ENCODE measurements at places on chromosomes 5 and 9.

DNA sequence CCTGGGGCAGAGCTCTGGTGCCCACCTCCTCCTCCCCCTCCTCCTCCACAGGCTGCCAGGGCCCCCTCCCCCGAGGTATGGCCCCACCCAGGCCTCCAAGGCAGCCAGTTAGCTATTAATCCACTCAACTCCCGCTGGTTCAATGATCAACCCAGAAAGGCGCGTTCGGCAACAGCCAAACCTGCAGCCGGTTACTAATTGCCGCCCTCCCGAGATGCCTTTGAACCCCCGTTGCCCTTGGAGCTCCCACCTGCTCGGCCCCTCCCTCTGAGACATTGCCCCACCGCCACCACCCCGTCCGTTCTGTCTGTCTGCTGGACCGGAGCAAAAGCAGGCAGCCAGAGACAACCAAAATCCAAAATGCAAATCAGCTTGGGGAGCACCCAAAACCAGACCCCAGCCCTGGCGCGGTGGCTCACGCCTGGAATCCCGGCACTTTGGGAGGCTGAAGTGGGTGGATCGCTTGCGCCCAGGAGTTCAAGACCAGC is 25.8 kb downstream of the NOTCH1 start:
- DNase-seq = no peak

- DNase-seq = no peak
Observed at GRCh38 chr5:75523275-75523674, 11.6 kb downstream of the POLK start.

DNA sequence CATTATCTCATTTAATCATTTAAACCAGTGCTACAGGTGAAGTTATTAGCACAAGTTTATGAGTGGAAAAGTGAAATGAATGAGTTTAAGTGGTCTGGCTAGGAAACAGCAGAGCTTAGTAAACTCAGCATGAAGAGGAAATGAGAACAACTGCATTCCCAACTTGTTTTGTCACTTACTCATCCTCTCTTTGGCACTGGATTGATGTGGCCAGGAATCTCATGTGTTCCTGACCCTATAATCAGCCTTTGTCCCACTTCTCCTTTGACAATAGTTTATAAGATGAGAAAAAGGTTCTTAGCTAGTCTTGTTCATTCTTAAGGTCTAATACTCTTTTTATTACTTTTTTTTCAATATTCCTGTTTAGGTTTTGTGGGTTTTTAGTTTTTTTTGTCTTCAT is 559.2 kb upstream of the TLE4 start:
- no peak for DNase-seq

DNA sequence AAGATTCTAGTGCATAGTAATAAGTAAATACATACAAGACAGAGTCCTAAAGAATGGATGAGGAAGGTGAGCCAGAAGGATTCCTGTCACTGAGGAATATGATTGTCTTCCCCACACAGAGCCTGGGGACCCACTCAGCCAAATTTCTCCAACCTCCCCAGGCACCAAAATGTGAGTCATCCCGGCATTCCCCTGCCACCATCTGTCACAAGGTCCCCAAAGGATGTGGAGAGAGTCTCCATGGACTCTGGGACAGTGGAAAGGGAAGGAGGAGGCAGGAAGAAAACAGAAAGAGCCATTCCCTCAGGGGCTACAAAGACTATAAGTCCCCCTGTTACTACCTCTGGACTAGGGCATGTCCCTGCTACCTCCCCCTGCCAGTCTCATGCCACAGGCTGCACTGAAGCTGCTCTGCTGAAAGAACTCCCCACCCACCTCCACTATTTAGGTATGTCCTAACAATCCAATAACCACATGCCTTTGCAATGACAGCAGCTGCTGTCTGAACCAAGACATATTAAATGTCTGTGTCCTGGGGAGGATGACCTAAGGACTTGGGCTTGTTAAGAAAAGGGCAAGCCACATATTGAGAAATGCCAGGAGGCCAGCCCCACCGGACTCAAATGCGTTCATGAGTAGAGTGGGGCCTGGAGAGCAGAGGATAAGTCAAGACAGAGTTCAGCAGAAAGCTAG is 10.7 kb upstream of the OR5C1 start:
- no peak for DNase-seq

GRCh38 chr5:181245427-181246275 is 1.9 kb upstream of the RACK1 start:
- DNase-seq = no peak

DNA sequence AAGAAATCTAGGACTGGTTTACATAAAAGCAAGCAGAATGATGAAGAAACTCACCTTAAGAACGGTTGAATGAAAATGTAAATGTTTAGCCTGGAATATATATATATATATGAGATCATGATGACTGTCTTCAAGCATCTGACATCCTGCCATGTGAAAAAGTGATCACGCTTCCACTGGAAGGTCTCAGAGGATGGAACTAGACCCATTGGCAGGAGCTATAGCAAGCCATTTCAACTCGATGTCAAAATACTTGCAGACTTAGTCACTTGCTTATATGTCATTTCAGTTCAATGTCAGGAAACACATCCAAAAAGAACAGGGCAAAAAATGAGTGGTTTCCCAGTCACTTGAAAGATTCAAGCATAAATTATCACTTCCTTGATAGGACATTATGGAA is 22.2 kb upstream of the TMEM161B start:
- no peak for DNase-seq

DNA sequence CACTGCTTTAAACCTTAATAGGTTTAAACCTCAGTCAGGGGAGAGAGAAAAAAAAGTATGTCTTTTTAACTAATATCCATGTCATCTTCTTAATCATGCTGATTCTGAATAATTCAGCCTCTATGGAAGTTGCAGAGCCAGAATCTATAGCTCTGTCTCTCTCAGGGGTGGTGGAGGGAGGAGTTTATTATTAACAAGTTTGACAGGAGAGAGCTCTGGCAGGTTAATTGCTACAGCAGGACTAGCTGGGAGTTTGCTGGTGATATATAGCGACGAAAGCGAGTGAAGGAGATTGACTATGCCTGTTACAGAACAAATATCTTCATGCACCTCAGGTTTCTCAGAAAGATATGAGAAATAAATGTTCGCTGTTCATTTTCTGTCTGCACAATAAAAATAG is 586.4 kb downstream of the TLE4 start:
- no peak for DNase-seq

DNA sequence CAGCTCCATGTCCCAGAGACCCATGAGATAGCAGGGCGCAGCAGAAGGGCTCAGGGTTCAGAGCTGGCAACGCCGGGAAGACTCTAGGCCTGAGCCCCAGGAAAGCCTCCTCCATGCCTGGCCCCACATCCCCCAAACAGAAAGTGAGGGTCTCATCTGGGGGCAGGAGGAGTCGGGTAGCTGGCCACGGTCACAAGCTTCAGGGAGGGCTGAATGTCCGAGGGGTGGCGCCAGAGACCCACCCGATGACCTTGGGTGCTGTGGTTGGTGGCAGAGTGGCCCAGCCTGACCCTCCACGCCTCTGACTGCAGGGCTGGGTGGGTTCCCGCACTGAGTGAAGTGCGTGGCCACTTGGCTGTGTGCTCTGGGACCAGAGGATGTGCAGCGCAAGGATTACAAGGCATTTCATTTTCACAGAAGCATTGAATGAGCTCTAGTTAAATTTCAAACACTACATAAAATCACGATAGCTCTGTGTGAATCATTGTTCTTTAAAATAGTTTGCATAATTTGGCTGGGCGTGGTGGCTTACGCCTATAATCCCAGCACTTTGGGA is 3.0 kb downstream of the C8G start:
- DNase-seq = no peak

- DNase-seq = no peak
Observed at GRCh38 chr9:73029346-73029745, 76.5 kb upstream of the ALDH1A1 start.

GRCh38 chr5:31866166-31866565 is 227.2 kb downstream of the PDZD2 start:
- no peak for DNase-seq

DNA sequence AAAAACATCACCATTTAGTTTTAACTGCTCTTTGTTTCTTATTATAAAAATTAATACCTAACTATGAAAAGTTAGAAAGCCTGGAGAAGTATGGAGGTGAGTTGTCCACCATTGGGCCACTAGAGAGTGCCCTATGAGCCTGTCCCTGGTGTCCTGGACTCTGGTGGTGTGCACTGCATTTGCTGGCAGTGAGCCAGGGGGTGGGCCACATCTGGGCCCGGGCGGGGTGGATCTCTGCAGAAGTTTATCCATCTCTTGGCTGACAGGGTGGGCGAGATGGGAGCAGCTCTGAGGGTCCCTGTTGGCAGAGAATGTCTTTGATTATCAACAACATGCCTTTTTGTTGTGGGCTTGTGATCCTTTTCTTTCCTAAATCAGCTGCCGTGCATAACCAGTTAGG is 8.2 kb downstream of the TENT4A start:
- DNase-seq = no peak

- DNase-seq = no peak
Observed at GRCh38 chr5:160198841-160199409, 30.4 kb upstream of the FABP6 start.

GRCh38 chr5:80057921-80058320 is 22.8 kb downstream of the THBS4 start:
- DNase-seq = no peak

DNA sequence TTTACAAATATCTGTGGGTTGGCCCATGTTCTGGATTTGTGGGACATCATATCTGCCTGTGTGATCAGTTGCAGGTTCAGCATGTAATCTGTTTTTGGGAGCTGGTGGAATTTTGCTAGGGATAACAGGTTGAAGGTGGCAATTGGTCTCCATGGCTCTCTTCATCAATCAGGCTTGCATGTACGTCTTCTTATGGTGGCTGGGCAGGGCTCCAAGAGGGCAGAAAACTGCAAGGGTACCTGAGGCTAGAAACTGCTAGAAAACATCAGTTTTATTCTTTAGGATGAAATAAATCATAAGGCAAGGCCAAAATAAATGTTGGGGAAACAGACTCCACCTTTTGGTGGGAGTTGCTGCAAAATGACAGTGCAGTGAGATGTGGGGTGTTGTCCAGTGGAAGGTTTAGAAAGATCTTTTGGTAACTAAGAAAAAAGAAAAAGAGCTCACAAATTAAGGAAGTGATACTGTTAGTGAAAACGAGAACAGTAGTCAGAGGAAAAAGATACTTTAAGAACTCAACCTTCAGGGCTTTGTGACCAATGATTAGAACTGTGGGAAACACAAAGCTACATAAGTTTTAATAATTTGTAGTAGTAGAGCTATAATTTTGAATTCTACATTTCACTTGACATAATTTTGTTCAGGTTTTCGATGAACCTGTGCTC is 300.7 kb upstream of the IZUMO3 start:
- DNase-seq = no peak

GRCh38 chr5:118551031-118551430 is 437.3 kb downstream of the DTWD2 start:
- no peak for DNase-seq

DNA sequence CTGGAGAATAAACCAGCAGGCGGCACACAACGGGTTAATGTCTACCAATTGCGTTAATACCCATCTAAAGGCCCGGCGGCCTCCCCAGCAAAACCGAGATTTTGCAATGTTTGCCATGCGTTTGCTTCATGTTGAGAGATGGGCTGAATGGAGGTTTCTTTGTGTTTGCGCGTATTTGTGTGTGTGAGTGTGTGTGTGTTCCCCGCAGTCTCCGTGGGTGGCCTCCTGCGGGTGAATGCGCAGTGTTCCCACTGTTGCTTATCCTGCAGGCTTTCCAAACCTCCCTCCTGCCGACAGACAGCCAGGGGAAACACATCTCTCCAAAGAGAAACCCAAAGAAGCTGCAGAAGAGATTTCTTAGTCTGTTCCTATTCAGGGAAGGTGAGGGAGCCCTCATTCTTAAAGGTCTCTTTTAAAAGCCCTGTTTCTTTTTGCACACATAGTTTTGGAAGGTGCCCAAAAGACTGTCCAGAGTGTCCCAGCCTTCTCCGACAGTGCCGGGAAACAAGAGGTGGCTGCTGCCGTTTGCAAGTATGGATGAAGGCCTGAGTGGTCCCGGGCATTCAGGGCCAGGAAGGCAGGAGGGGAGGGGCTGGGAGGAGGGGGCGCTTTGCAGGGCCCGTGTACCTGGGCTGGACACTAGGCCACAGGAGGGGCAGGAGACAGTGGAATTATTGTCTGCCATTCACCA is 103.8 kb upstream of the ERCC6L2 start:
- DNase-seq = no peak

DNA sequence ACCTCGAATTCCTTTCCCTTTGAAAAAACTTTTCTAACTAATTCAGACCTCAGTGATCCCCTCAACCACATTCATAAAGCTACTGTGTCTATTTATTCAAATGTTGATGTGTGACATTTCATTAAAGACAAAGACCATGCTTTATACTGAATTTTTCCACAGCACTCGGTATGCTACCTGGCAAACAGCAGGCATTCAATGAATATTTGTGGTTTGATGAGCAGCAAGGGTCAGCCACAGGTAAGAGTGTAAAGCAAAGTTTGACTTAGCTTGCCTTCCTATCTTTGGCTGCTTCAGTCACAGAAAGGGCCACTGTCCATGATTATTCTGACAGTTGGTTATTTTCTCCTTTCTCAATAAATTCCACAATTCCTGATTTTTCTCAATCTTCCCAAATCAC is 5.1 kb upstream of the CDC42SE2 start:
- DNase-seq = no peak

DNA sequence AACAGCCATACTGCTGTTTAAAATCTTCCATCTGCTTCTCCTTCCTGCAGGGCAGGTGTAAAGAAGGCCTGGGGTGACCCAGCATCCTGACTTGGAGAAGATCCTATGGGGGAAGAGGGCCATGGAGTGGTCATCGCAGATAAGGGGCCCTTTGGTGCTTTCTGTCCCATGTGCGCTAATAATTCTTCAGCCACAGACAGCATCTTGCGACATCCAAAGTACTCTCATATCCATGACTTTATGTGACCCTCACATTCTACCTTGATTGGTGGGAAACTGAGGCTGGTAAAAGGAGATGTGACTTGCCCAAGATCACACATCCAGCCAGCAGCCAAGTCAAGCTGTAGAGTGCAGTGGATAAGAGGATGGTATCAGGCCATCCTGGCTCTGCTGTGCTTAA is 44.3 kb upstream of the HAND1 start:
- DNase-seq = no peak

GRCh38 chr5:113487781-113488644 is at the start of gene MCC:
Gene MCC, minus strand, starts transcription at chr5:113488453.
- DNase-seq = no peak

DNA sequence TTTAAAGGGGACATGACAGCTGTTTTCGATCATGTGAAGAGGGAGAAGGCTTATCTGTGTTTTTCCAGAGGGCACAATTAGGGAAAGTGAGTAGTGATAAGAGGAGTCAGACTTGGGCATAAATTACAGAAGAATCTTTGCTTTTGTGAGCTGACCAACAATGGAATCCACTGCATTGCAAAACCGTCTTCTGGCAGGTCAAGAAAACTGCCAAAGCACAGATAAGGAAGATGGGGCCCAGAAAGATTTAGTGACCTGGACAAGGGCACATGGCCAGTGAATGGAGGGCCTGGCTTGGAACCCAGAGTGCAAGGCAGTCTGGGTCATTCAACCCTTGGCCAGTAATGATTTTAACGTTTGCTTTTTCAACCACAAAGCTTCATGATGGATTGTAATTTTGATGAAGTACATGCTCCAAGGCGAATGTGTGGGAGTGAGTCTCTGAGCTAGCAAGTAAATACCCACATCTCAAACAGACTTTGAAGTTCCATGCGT is 153.2 kb upstream of the MAST4 start:
- no peak for DNase-seq

GRCh38 chr9:27310582-27310981 is 13.6 kb upstream of the EQTN start:
- no peak for DNase-seq

All from iPS DF 19.7 (cell line).